GM18507 (cell line): ENCODE measurements at places on chromosomes 11 and 22.
A peak's percentile ranks its signal among the peaks of the same experiment; 100 is the strongest.

DNA sequence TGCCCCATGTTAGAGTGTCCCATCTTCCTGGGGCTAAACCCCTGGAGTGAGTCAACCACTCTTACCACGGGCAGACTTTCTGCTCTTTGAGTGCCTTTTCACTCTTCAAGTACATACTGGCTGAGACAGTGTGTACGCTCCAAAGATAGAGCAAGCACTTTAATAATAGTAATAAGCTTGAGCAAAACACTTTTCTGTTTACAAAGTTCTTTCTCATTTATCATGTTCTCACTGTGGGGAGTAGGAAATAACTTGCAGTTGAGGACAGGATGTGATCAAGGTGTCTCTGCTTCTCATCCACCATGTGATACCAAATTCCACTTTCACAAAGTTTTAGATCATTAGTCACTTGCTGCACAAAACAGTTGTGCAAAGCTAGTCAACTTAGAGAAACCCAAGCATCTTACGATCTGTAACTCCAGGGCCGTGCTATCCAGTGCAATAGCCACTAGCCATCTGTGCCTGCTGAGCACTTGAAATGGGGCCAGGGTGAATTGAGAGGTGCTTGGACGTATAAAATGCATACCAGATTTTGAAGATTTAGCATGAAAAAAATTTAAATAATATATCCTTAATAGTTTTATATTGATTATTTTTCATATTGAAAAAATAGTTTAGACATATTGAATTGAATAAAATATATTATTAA is 135.3 kb downstream of the KIF18A start:
- no peak for DNase-seq

DNA sequence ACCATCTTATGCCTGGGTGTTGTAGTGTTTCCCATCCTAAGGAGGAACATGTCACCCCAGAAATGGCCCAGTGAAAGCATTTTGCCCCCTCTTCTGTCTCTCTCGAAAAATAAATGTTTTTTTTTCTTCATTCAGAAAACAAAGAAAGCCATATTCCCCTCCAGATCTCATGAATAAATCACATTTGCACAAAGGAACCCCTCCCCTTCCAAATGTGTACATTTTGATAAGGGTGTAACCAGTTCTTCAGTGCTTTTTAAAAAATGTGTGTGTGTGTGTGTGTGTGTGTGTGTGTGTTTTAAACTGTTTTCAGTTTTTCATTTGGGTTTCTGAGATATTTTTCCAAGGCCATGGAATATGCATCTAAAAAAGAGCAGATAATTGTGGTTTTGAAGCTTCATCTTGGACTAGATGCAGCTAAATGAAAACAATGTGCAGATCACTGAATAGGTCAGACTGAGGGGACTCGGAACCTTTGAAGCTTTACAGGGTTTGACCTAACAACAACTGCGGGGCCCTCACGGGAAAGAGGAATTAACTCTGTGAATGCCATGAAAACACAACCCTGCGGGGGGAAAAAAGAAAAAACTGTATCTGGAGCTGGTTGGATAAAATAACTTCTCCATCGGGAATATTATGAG is 76.4 kb downstream of the YAP1 start:
- no peak for DNase-seq

GRCh38 chr22:23673826-23674690 is 16.8 kb upstream of the RGL4 start:
- DNase-seq: no peak

DNA sequence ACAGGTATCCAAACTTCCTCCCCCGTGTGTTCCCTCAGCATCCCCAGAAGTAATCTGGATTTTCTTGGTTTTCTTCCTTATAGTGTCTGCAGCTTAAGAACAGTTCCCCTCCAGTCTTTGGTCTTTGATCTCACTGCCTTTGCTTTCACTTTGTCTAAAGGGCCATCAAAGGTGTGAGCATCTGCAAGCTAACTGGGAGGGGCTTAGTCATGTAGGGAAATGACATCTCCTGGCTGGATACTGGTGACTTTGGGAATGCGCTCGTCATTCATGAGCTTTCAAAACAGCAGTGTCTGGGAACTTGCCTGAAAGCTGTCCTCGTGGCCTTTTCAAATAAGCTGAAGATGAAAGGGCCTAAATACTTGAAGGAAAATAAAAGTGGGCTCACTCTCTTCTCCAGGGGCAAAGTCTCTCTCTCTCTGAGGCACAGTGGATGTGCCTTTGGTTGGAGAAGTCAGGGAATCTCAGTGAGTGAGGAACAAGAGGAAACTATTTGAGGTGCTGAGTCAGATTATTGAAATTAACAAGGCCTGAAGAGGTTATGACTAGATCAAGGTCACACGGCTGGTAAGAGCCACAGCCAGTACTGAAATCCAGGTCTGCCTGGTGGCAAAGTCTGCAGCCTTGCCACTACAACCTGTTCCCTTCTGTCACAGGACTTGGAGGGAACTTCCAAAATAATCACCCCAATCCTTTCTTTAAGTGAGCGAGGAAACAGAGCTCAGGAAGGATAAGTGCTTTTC is 45.6 kb upstream of the TENM4 start:
- DNase-seq: no peak

- DNase-seq: no peak
Measured at GRCh38 chr11:123356539-123356938, 73.5 kb upstream of the GRAMD1B start.

GRCh38 chr11:48675945-48676344 is 187.4 kb downstream of the OR4A47 start:
- DNase-seq: no peak

DNA sequence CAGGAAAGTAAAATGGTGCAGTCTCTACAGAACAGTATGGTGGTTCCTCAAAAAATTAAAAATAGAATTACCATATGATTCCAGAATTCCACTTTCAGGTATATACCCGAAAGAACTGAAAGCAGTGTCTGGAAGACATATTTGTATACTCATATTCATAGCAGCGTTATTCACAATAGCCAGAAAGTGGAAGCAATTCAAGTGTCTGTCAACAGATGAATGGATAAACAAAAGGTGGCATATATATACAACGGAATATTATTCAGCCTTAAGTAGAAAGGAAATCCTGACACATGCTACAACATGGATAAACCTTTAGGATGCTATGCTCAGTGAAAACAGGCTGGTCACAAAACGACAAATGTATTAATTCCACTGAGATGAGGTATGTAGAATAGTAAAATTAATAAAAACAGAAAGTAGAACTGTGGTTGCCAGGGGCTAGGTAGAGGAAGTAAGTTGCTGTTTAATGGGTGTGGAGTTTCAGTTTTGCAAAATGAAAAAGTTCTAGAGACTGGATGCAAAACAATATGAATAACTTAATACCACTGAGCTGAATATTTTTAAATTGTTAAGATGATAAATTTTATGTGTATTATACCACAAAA is 14.5 kb downstream of the SAA1 start:
- DNase-seq: no peak

GRCh38 chr11:114291842-114292680 is 4.1 kb upstream of the NNMT start:
- no peak for DNase-seq

- DNase-seq: no peak
Measured at GRCh38 chr22:34334893-34335292, 414.6 kb upstream of the LARGE1 start.

- DNase-seq: no peak
Measured at GRCh38 chr11:83152264-83152663, 4.7 kb upstream of the PCF11 start.

DNA sequence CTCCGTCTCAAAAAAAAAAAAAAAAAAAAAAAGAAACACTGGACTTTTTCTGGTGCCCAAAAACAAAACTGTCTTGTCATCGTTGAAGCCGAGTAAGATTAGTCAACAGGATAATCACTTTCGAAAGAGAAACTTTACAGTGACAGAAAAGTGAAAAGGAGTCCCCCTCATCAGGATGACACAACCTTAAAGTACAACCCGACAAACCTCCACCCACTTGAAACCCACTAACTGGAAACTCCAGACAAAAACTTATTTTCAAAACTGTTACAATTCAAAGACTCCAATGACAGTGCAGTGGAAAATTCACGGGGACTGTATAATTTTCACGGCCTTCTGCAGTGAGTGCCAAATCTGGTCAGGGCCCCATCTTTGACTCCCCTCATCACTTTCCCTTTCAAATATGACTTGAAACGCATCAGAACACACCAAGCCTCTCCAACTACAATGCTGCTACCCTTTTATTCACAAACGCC is 1.3 kb downstream of the DENND5A start:
- peak; percentile 72 for DNase-seq

DNA sequence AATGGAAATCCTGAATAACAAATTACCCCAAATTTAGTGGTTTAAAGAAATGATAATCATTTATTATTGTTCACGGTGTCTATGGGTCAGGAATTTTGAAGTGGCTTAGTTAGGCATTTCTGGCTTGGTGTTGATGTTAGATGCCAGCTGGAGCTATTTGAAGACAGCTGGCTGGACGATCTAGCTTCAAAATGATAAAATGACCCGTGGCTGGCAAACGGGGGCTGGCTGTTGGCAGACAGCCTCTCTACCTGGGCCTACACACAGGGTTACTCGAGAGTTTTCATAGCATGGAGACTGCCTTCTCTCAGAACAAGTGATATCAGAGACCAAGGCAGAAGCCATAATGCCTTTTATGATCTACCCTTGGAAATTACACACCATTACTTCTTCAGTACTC is 285.2 kb downstream of the METTL15 start:
- DNase-seq: no peak

GRCh38 chr11:8066036-8066910 is 14.7 kb upstream of the TUB start:
- DNase-seq: no peak

DNA sequence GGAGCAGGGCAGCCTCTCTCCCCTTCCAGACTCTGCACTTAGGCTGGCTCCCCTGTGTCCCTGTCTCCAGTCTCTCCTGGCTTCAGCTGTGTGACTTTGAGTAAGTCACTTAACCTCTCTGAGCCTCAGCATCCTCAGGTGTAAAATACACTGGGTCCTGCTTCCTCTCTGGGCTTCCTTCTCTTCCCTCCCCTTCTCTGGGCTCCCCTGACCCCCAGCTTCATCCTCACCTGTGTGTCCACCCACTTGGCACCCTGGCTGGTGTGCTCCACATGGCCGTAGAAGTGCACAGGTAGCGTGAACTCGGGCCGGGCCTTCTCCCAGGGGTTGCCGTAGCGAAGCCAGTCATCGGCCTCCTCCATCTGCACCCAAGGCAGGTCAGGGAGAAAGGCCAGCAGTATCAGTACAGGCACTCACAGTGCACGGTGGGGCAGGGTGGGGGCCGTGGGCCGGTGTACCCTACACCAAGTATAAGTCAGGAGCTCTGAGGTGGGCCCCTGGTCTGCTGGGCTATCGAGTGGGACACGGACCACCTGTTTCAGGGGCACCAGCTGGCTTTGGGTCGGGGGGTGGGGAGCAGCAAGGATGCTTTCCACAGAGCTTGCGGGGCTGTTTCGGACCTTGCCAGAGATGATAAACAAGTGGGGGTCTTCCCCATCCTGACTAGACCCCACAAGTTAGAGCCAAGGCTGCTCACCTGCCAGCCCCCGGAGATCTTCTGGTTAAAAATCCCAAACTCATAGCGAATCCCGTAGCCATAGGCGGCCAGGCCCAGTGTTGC is 2.0 kb downstream of the PYGM start:
- no peak for DNase-seq

- no peak for DNase-seq
Measured at GRCh38 chr11:2083411-2083810, 55.8 kb downstream of the IGF2 start.

DNA sequence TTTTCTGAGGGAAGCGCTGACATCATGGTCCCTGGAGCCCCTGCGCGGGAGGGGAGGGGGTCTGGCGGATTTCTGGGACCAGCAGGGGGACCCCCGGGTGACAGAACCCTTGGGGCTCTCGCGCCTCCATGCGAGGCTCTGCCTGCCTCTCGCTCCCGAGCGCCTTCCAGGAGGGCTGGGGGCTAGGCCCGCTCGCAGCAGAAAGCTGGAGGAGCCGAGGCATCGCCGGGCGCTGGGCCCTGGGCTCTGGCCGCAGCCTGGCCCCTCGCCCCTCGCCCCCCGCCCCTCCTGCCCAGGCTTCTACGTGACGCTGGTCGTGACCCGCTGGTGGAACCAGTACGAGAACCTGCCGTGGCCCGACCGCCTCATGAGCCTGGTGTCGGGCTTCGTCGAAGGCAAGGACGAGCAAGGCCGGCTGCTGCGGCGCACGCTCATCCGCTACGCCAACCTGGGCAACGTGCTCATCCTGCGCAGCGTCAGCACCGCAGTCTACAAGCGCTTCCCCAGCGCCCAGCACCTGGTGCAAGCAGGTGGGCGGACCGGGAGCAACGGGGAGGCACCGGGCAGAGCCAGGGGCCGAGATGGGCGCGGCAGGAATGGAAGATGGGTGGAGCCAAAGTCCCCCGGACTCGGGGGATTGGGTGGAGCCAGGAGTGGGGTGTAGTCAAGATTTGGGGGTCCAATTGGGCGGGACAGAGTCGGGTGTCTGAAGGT is 5.4 kb downstream of the BEST1 start:
- no peak for DNase-seq

- no peak for DNase-seq
Measured at GRCh38 chr11:109267293-109268095, 154.5 kb upstream of the C11orf87 start.

- no peak for DNase-seq
Measured at GRCh38 chr22:37387793-37388192, 39.5 kb downstream of the ELFN2 start.

DNA sequence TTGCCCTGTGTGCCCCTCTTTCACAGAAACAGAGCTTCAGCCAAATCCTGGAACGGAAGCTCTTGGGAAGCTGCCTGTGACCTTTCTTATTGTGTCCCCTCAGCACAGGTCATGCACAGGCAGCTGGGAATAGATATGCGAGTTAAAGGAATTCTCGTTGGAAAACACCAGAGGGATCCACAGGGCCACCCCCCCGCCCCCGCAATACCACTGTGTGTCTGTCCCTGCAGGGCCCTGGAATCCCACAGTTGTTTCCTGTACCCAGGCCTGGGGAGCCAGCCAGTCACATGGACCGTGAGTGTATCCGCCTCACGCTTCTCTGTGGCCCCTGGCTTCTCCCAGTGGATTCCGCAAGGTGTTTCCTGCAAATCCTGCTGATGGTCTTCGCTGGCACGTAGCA is 29.0 kb downstream of the TIMP3 start:
- DNase-seq: no peak

GRCh38 chr11:46684367-46684766 is 16.1 kb downstream of the ARHGAP1 start:
- no peak for DNase-seq

- DNase-seq: no peak
Measured at GRCh38 chr11:70505331-70505731, 107.0 kb downstream of the CTTN start.

DNA sequence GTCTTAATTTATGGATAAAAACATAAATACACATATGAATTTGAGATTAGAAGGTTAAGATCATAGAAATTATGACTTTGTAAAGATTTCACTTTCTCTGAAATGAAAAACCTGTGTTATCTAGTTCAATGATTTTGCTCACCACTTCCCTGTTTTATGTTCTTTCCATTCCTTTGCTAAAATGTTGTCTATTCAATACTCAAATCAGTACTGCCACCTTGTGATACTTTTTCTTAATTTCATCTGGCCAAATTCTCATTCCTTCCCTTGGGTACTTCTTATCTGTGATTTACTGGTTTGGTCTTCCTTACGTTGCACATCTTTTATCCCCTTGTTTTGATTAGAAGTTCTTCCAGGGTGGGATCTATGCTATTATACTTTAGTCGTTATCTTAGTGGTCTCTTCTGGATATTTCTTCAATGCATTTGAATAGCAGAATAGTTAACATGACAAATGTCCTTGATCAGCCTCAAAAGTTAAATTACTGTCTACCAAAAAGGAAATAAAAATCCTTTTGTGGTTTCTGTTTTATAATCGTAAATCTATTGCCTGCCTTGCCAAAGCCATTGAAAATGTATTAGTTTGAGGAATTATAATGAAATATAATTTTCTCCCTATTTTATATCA is 197.0 kb downstream of the PGR start:
- DNase-seq: no peak

GRCh38 chr11:862081-862661 is 19.5 kb downstream of the TSPAN4 start:
- DNase-seq: no peak
